ENCODE measurements at places on chromosomes 5 and 9.
A peak's percentile ranks its signal among the peaks of the same experiment; 100 is the strongest.

DNA sequence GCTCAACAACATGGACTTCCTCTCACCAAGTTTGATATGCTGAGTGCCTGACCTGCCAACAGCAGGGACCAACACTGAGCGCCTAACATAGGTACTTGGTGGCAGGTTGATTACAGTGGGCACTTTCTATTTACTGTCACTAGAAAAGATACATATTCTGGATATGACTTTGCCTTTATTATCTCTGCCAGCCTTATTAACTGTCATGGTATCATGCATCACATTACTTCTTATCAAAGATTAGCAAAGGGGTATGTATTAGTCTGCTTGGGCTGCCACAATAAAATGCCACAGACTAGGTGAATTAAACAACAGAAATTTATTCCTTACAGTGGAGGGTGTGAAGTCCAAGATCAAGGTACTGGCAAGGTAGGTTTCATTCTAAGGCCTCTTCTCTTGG, 14.3 kb upstream of the C1QTNF2 start:
- no peak for DNase-seq

DNA sequence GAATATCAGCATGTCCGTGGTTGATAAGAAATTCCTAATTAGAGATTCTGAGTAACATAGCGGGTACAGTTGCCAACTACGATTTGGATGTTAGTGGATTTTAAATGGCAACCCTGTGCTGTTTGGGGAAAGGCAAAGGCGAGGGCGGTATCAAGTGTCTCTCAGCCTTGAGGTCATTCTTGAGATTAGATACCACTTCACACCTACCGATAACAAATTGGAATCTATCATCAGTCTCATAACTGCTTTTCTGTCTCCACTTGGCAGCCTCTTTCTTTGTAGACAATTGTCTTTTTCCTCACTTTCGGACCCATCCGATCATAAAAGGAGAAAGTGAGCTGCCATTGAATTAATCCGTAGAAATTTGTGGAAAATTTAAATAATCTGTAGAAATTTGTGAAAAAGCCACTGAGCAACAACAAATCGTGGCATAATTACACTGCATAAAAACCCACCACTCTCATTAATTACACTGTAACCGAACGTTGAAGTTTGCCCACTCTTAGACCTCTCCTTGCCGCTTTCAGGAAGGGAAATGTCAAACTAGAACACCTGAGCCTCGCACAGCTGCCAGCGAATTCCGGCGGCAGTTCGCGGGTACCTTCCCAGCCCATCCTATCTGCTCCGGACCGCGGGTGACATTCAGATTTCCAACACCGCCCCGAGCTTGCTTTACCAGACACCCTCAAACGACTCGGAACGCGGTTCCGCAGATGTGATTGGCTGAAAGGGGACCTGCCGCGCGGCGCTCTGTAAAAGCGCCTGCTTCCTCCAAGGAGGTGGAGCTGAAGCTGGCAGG, 849 bp upstream of the RGMB start:
- peak; percentile 93 for DNase-seq

GRCh38 chr5:33611877-33612276, 171.1 kb downstream of the TARS1 start:
- DNase-seq, result peak; percentile 78

DNA sequence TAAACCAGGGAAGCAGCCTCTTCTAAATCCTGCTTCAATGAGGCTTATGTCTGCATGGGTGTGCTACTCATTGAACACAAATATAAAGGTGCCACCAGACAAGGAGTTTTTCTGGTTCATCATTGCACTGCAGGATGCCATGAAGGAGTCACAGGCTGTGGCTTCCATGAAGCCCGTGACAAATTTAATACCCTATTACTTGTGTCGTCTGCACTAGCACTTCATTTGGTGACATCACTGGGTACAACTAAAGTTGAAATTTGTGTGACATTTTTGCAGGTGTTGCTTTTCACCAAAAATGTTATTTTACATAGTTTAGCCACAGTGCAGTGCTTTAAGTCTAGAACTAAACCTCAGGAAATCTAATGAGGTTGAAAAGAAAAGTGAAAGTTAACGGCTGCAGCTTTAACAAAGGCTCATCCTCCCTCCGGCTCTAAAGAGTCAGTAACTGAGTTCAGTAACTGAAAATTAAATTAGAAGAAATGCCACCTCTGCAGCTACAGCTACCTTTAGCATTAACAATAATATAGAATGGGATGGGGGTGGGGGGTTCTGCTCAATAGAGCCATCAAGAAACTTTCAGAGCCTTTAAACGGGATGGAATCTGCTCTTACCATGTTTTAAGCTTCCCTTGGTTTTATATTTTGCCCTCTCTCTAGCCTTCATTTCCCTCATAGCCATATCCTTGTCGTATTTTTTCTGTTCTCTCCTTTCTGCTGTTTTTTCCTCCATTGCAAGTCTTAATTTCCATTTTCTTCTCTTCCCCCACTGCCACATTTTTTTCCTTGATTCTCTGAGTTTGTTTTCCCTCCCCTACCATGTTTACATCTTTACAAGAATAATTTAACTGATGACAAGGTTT, 233.8 kb upstream of the TMEM161B start:
- DNase-seq, result peak; percentile 13

GRCh38 chr5:1511651-1512540, 11.9 kb downstream of the LPCAT1 start:
- peak; percentile 86 for DNase-seq

- DNase-seq, result peak; percentile 98
Observed at GRCh38 chr9:77707383-77708063, 59.4 kb upstream of the GNA14 start.

DNA sequence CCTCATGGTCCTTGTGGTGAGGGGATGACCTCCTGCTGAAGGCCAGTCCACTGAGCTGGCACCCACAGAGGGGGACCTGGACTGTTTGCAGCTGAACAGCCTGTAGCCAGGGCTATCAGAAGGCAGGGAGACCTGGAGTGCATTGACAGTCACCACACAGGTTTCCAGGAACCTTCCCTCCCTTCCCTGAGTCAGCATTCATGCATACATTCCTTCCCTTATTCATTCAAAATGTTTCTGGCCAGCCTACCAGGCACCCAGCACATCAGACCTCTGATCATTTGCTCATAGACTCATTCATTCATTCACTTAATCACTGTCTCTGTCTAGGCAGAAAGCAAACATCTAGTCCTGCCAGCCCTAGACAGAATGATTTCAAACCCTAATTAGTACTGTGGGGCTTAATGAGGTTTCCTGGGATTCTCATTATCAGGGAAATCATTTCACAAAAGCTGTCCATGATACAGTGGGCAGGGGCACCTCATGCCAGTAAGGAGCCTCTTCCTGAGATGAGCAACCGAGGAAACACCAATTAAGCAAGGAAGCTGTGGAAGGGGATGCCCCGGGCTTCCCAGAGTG, 110.1 kb upstream of the PPP1R26 start:
- no peak for DNase-seq

- peak; percentile 31 for DNase-seq
Observed at GRCh38 chr9:129109537-129109903, 1.1 kb downstream of the CRAT start.

DNA sequence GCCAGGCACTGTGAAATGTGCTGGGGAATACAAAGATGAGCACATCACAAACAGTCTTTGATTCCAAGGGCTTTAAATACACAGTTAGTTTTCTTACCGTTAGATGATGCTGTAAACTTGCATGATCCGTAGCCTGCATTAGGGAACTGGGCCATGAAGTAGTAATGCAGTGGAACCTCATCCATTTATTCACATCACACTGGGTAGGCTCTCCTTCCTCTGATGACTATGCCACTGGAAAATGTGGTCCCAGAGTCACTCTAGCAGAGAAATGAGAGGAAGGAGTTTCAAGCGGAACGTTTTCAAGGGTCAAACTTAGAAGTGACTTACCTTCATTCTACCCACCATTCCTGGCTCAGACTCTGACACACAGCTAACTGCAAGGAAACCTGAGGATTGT, 26.4 kb downstream of the ZFAND5 start:
- DNase-seq, result no peak

GRCh38 chr5:1129711-1130055, 17.8 kb upstream of the SLC12A7 start:
- no peak for DNase-seq

- DNase-seq, result no peak
Observed at GRCh38 chr9:83656952-83657351, 34.0 kb downstream of the IDNK start.

GRCh38 chr5:135723491-135723890, 111.0 kb upstream of the SLC25A48 start:
- DNase-seq, result no peak

DNA sequence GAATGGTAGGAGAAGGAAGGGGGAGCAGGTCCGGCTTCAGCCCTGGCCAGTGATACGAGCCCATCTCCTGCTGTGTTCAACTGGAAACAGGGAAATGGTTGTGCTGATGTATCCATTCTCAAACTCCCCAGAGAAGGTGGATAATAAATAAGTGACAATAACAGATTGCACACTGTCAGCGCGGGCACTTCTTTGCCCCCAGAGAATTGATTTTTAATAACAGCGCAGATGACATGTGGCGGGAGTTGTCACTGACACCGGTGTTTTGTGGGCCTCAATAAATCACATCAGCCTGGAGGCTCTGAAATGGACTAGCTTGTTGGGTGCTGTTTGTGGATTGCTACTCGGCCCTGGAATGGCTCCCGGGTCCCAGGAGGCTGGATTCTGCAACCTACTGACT, 141.4 kb upstream of the PANK3 start:
- DNase-seq, result no peak

DNA sequence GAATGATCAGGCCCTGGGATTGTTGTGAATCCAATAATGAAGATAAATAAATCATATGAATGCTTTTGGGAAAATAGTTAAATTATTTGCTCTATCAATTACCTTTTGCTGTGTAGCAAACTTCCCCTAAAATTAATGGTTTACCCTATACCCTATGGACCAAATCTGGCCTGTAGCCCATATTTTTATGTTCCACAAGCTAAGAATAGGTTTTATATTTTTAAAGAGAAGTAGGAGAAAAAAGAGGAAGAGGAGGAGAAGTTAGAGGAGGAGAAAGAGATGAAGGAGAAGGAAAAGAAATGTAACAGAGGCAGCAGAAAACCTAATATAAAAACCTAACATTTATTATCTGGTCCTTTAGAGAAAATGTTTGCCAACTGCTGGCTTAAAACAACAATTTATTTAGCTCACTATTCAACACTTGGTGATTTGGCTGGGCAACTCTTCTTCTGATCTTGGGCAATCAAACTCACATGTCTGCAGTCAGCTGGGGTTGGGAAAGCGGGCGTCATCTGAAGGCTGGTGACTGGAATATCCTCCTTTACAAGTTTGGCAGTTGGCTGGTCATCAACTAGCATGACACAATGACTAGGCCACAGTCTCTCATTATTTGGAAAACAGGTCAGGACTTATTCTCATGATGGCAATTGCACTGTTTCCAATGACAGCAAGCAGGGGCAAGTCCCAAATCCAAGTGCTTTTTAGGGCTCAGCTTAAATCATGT, 522.9 kb downstream of the RASEF start:
- DNase-seq, result no peak
